ENCODE measurements at places on chromosomes 5 and 9.

- DNase-seq: no peak
Measured at GRCh38 chr9:95508242-95508967, 8.4 kb downstream of the PTCH1 start.

DNA sequence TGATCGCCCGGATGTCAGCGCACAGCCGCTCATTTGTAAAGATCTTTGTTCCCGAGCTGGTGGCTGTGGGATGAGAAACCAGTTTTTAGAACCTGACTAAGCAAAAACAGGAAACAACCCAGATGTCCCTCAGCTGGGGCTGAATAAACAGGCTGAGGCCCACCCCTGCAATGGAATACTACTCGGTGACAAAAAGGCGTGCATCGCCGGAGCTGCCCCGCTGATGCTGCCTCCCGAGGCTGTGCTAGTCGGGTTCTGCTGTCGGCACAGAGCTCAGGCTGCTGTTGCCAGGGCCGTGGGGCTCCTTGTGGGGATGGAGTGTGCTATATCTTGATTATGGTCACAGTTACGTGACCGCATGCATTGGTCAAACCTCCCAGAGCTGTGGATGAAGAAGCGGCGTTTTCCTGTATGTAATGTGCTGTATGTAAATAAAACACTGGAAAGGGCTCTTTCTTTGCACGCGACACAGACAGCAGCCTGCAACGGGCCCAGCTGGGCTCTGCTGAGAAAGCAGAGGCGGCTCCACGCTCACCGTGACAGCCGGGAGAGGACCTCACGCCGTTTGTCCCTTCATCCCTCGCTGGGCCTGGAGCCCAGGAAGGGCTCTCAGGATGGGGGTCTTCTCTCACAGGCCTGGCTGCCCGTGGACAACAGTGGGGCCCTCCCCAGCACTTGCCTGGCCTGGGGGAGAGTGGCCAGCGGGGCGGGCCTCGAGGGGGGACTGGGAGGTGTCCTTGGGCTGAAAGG lies 51.5 kb upstream of the RNU6ATAC start:
- DNase-seq: no peak

GRCh38 chr9:135971111-135971766 lies 10.1 kb upstream of the UBAC1 start:
- no peak for DNase-seq

GRCh38 chr5:82364497-82364896 lies 86.3 kb upstream of the RPS23 start:
- no peak for DNase-seq

- DNase-seq: no peak
Measured at GRCh38 chr5:54291498-54291897, 18.9 kb downstream of the ARL15 start.

DNA sequence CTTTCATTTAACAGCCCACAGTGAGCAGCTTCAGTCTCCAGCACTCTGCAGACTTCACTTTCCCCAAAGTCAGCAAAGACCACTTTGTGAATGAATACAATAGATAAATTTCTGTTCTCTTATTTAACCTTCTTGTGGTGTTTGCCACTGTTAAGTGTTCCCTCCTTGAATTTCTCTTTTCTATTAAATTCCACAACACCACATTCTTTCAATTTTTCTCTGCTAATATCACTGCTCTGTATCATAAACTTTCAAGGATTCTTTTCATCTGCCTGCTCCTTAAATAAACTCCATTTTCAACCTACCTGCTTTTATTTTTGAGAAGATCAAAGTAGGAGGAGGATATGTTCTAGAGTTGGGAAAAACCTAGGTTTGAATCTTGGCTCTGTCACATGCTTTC lies 739.5 kb upstream of the GRAMD2B start:
- no peak for DNase-seq

DNA sequence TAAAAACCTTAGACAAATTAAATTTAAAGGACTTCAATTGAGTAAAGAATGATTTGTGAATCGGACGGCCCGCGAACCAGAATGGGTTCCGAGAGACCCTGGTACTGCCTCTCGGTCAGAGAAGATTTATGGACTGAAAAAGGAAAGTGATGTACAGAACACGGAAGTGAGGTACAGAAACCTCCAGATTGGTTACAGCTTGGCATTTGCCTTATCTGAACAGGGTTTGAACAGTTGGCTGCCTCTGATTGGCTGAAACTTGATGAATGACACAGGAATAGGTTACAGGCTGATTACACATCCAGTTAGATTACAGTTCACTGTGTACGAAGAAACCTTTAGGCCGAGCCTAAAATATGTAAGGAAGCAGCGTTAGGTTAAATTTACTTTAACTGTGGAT lies 156.5 kb upstream of the EGFLAM start:
- no peak for DNase-seq

DNA sequence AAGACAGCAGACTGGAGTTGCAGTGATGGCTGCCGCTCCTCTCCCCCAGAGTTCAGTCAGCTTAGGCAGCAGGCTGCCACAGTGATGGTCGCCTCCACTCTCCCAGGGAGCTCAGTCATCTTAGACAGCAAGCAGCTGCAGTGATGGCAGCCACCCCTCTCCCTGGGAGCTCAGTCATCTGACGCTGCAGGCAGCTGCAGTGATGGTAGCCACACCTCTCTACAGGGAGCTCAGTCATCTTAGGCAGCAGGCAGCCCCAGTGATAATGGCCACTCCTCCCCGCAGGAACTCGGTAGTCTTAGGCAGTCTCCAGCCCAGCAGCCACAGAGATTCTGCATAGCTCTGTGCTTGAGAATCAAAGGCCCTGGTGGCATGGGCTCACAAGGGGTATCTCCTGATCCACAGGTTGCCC lies 582.7 kb downstream of the DTWD2 start:
- no peak for DNase-seq

- no peak for DNase-seq
Measured at GRCh38 chr5:151805414-151806223, 33.9 kb downstream of the G3BP1 start.

GRCh38 chr5:54212331-54212730 lies 98.0 kb downstream of the ARL15 start:
- no peak for DNase-seq

GRCh38 chr9:72540348-72540873 lies 19.0 kb downstream of the TMC1 start:
- DNase-seq: no peak

GRCh38 chr5:125465703-125466102 lies 719.3 kb upstream of the ZNF608 start:
- no peak for DNase-seq

- DNase-seq: no peak
Measured at GRCh38 chr5:664343-664993, 28.7 kb downstream of the TPPP start.

- DNase-seq: no peak
Measured at GRCh38 chr5:31702712-31703111, 63.8 kb downstream of the PDZD2 start.

- no peak for DNase-seq
Measured at GRCh38 chr5:96584712-96585111, 77.5 kb upstream of the CAST start.

- DNase-seq: no peak
Measured at GRCh38 chr9:13387734-13388067, 108.2 kb upstream of the MPDZ start.

DNA sequence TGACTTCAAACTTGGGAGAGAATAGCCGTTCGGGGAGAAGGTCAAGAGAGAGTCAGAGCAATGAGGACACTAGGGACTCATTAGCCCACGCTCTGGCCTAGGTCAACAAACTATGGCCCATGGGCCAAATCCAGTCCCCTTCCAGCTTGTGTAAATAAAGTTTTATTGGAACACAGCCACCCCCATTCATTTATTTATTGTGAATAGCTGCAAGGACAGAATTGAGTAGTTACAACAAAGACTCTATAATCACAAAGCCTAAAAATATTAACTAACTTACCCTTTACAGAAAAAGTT lies 33.1 kb upstream of the TRIM32 start:
- no peak for DNase-seq

DNA sequence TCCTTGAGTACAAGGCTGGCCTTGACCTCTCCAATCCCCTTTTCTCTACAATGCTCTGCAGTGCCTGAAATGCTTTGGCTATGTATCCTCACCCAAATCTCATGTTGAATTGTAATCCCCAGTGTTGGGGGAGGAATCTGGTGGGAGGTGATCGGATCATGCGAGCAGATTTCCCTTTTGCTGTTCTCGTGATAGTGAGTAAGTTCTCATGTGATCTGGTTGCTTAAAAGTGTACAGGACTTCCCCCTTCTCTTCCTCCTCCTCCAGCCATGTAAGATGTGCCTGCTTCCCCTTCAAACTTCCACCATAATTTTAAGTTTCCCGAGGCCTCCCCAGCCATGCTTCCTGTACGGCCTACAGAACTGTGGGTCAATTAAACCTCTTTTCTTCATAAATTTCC lies 28.5 kb upstream of the AKNA start:
- DNase-seq: no peak

DNA sequence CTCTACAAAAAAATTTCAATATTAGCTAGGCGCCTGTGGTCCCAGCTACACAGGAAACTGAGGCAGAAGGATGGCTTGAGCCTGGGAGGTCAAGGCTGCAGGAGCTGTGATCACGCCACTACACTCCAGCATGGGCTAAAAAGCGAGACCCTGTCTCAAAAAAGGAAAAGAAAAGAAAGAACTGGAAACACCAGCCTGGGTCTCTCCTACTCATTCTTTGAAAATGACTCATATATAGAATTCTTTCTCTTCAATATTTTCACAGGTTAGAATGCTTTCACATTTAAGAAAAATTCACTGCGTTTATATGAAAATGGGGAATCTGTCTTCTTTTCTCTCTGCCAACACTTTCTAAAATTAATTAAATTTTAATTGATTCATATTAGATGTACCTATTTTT lies 115.6 kb downstream of the TRPM6 start:
- no peak for DNase-seq

DNA sequence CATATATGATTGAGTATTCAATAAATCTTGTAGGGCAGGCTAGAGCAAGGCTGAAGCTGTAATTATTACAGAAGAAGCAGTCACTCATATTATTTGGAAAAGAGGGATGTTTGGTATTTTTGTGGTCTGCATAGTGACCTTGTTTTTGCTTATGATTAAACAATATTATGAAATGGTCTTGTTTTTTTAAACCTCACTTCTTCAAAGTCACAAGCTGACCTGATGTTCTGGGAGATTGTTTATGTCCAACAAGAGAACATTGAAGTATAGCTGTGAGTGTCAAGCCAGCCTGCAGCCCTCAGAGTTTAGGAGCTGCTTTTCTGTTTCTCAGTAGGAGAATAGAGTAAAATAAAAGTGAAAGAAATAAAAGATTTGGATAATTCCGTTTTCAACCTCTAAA lies 342.2 kb downstream of the LRRC70 start:
- no peak for DNase-seq

DNA sequence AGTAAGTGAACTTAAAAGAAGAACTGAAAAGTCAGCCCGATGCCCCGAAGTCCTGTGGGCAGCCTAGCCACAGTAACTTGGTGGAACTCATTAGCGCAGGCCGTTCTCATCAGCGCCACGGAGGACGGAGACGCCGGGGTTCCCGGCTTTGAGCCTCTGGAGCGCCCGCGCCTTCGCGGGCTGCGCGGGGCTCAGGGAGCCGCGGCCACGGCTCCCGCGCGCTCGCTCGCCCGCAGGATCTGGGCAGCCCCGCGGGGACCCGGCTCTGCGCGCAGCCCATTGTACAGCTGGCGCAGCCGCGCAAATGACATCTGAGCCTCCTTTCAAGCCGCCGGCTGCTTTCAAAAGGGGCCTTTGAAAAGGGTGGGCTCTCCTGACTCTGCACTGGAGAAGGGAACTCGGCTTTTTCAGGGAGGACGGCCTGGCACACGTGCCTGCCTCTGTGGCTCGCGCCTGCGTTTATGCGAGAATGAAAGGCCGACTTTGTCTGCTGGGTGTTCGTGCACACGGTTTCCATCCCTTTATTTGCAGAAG lies 40.7 kb downstream of the TLR4 start:
- DNase-seq: no peak

DNA sequence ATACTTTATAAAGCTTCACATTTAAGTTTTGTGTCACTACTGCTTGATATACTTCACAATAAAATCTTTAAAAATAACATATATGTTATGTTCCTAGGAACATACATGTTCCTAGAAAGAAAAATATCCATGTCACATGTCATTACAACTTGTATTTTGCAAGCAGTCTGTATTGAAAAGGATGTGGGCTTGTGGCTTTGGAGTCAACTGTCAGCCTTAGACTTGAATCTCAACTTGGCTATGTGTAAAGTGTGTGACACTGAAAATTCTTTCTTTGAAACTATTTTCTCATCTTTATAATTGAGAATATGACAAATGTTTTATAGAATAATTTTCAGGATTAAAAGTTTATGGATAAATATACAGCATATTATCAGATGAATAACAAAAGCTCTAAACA lies 273.1 kb downstream of the KIAA0825 start:
- no peak for DNase-seq

All from NK-92 treated with Interleukin-12 subunit alpha and Interleukin-12 subunit beta, amount 100 ng/mL, for 24 hours (cell line).